ENCODE measurements at places on chromosomes 6 and 20.

DNA sequence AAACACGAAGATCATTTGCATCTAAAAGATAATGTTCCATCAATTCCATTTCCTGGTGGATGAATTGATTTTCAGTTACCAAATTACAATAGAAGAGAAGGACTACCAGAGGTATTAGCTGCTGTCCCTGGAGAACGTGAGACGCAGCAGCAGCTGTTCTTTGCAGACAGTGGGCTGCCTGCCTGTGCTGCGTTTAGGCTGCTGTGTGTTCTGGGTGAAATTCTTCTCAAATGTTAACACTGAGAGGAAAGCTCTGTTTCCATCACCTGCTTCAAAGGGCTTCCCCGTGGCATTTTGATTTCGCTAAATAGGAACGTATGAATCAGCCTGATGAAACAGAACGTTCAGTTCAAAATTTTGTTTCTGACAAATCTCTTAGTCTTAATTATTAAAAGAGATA is 362.2 kb downstream of the C6orf118 start:
- DNase-seq = no peak

DNA sequence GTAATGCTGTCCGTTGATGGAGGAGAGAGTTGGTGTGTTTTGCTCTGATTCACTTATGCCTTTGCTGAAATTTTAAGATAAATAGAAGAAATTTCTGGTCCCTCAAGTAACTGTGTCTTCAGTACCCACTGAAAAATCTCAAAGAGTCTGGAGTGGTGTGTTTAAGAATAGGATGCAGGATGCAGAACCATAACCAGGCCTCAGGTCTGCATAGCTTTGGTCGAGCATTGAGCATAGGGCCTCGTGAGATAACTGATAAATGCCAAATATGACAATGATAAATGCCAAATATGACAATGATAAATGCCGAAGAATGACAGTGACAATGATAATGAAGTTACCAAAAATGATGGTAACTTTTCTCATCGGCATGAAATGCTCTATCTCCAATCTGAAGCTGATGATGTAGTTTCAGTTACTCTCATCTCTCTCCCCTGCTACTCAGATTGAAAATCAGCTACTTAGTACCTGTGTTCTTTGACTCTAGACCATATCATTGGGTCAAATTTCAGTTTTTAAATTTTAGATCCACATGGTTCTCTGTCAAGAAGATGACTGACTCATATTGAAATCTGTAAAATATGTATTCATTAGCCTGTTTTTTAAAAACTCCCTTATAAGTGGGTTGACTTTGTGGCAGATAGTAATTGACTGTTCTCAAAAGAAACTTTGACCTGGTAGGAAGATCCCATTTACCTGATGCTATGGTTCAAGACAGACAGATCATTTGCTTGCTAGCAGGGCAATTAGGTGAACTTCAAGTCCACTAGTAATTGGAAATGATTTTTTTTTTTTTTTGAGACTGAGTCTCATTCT is 96.6 kb downstream of the SLC16A10 start:
- no peak for DNase-seq

GRCh38 chr20:62294516-62294915 is 8.3 kb upstream of the ADRM1 start:
- DNase-seq = no peak

DNA sequence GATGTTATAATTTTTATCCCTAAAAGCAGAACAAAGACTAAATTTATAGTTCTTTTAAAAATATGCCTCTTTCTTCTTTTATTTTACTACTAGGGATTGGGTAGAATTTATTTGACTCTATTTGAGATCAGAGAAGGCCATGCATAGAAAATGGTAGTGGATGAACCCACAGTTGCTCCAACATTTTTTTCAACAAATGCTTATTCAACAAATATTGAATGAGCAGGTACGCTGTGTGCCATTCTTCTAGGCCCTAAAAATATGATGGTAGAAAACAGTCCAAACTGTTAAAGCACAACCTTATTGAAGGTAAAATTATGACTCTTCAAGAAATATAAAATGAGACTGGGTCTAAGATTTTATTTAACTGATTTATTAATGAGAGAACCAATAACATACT is 30.0 kb downstream of the OTOR start:
- DNase-seq = no peak

DNA sequence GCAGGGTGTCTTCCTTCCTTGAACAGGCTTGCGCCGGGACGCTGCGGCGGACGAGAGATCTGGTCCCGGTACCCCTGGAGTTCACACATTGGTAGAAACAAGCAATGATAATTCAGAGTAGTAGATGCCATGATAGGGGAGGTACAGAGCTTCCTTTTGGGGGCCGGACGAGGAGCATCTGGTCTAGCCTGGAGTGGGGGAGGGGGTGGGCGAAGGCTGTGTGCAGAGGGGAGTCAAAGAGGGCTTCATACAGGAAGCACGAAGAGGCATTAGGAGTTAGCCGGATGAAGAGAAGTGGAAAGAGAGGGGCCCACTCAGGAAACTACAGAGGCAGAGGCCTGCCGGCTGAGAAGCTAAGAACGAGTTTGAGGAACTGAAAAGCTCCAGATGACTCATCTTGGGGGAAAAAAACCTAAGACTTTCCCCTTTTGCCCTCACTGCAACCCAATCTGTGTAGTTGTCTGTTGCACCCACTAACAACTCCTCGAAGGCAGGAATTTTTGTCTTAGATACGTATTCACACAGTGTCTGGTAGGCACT is 611 bp downstream of the CNPY3 start:
- DNase-seq = peak; percentile 45

GRCh38 chr6:170296423-170296745 is 5.5 kb upstream of the DLL1 start:
- DNase-seq = no peak

- no peak for DNase-seq
Measured at GRCh38 chr20:57582432-57583288, 21.8 kb downstream of the PCK1 start.

- no peak for DNase-seq
Measured at GRCh38 chr20:9447182-9447581, 67.2 kb upstream of the LAMP5 start.

GRCh38 chr20:23099791-23100719 is 13.9 kb upstream of the CD93 start:
- DNase-seq = no peak

DNA sequence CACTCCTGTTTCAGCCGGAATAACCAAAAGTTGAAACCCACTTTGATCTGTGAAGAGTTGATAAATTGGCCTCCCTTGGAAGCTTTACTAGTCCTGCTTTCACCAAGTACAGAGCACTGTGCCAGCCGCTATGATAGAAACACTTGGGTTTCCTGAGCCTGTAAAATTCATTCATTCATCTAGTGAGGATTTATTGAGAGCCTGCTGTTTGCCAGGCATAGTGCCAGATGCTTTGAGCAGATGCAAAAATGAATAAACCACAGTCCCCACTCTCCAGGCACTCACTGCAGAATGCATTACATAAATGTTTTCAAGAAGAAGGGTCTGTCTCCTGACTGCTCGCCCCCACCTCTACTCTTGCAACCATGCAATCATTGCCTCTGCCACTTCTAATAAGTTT is 25.3 kb upstream of the TMEM217 start:
- no peak for DNase-seq

DNA sequence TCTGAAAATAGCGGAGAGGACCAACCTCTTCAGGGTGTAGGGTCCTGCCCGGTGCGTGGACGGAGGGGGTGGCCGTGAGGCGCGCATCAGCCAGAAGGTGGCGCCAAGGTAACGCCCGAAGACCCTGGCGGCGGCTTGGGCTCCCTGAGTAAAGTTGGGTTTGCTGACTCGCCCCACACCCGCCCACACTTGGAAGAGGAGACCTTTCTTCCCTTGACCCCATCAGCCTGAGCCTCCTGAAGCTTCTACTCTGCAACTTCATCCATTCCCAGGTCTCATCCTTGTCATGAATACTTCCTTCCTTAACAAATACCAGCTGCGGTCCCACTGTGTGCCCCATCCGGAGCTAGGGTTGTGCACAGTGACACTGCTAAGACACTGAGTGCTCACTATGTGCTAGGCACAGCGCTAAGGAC is 14.6 kb downstream of the CD40 start:
- DNase-seq = peak; percentile 60

- DNase-seq = no peak
Measured at GRCh38 chr20:32611286-32611685, 26.2 kb upstream of the NOL4L start.

DNA sequence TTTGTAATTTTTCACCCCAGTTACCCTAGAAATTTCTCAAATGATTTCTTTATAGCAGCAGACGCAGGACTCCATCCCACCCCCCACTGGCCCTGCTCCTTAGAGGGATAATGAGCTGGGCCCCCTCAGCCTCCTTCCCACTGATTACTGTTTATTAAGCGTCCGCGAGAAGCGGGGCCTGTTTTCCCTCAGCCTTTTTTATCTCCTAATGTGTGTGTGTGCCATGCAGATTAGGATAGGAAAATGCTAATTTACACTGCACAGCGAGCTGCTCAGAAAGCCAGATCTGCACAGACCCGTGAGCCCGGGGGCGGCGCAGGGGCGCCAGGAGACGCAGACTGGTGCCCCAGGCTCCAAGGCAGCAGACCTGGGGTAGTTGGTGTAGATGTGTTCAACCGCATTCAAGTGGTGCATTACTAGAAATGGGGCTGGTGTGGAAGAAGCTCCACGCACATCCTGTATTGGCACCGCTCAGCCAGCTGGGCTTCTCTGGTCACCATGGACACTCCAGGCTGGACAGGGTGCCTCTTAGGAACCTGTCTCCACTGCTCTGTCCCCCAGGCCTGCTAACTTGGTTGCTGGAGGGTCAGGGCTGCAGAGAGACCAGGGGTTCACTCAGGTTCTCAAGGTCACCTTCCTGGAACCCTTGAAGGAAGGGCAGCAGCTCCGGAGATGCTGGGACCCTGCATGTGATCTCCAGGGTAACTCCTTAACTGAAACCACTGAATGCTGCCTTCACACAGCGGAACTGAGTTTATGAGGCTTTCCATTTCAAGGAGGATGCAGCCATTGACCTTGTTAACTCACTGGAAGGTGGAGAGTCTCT is 256.3 kb downstream of the ERMARD start:
- no peak for DNase-seq

- no peak for DNase-seq
Measured at GRCh38 chr20:1874450-1875182, 20.6 kb upstream of the SIRPA start.

DNA sequence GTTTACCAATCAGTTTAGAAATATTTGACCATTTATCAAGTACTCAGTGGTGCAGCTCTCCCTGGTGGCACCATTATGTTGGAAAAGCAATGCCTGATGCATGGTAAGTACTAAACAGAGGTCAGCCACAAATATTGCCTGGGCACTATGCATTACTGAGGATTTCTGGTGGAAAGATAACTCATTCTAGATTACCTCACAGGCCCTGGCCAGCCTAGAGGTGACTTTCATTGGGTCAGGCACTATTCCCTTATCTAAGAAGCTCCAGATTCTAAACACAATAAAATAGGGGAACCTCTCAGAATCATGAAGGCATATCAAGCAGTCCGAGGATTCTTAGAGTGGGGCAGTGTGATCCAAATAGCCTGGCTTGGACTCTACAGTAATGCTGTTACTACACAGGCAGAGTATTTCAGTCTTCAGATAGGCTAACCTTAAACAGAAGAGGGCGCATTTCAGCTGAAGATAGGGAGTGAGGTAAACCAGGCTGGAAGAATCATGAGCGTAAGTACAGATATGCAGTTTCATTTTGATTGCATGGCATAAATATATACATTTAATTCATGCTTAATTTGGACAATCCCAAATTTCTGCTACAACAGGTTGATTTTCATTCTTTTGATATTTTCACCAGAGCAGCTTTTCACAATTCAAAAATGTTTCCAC is 12.1 kb downstream of the LGSN start:
- no peak for DNase-seq

GRCh38 chr6:142886431-142887170 is 58.4 kb downstream of the HIVEP2 start:
- no peak for DNase-seq

GRCh38 chr20:11429168-11429567 is 488.5 kb upstream of the BTBD3 start:
- no peak for DNase-seq

- no peak for DNase-seq
Measured at GRCh38 chr20:35326021-35326739, 34.0 kb upstream of the FAM83C start.

DNA sequence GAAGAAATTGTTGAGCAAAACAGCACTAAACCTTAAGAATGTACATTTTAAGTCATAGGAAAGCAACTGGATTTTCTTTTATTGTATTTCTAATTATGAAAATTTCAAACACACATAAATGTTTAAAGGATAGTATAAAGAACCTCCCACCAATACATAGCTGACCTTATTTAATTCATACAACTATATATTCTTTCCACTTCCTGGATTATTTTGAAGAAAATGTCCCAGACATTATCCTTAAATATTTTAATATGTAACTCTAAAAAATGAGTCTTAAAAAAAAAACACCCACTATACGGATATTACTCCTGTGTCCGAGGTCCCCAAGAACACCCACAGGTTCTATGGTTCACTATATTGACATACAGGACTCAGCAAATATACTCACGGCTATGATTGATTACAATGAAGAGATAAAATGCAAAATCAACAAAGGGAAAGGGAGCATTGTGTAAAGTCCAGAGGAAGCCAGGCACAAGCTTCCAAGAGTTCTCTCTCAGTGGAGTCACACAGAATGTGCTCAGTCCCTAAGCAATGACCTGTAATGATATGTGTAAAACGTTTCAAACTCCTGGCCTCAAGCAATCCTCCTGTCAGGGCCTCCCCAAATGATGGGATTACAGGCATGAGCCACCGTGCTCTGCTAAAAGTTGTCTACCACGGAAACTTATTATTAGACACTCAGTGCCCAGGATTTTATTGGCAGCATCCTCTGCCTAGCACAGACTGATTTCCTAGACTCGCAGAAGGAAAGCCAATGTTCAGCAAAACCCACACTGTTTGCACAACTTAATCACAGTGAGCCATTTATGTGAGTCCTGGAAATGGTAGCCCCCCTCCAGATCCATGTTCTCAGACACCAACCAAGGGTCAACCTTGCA is 23.2 kb downstream of the GLYATL3 start:
- DNase-seq = no peak

DNA sequence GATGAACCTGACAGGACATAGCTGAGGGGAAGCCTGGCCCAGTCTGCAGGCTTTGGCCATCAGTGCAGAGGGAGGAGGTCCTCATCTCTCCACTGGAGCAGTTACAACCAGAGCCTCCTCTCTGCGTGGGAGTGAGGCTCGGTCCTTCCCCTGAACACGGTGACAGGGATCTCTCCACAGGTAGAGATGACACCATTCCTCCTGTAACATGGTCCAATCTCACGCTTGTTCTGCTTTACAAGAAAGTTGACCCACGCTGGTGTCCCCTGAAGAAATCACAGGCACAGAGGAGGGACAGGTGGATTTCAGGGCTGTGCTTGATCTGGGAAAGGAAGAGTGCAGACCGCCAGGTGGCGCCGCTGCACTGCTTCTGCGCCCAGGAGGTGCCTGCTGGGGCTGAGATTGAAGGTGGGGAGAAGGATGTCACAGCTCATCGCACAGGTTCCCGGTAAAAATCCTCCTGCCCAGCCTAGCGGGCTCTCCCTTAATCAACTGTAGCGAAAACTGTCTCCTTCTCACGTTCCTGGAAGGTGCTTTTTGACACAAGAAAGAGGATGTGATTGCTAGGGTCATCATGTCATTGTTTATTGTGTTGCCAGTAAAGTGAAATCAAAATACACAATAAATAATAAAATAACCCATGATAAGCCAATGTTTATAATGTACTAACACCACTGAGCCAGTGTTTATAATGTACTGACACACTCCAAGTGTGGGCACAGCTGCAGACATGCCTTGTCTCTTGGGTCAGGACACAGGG is 20.4 kb downstream of the HLA-G start:
- peak; percentile 83 for DNase-seq

- no peak for DNase-seq
Measured at GRCh38 chr6:30727920-30728553, 7.9 kb downstream of the TUBB start.

- DNase-seq = no peak
Measured at GRCh38 chr6:124432620-124433019, 529.6 kb upstream of the RNF217 start.
